ENCODE measurements at places on chromosomes 12 and 14. TPM values are rescaled to one million over a fixed set of nuclear protein-coding genes. Genes with fewer than 3 reads are reported as not detected.

GABARAPL1 gene
- 84.8 TPM for polyA plus RNA-seq

C1S gene
- 63.3 TPM for polyA plus RNA-seq

AICDA gene
- polyA plus RNA-seq: 0.36 TPM

KCNMB4 gene
- polyA plus RNA-seq: 14.1 TPM

CACNA1C gene
- 8.8 TPM for polyA plus RNA-seq

MAP1LC3B2 gene
- 9.9 TPM for polyA plus RNA-seq

SPATS2 gene
- 60.5 TPM for polyA plus RNA-seq

DTX1 gene
- polyA plus RNA-seq: 16.0 TPM

CLEC1B gene
- 0.80 TPM for polyA plus RNA-seq

OLR1 gene
- polyA plus RNA-seq: 0.97 TPM

FAIM2 gene
- polyA plus RNA-seq: 4.3 TPM

DPPA3 gene
- not detected for polyA plus RNA-seq

PTPRQ gene
- polyA plus RNA-seq: 15.6 TPM

GPR84 gene
- 1.5 TPM for polyA plus RNA-seq

GPD1 gene
- 1.5 TPM for polyA plus RNA-seq

REM2 gene
- polyA plus RNA-seq: 2.0 TPM

APOF gene
- not detected for polyA plus RNA-seq

KRT6A gene
- polyA plus RNA-seq: not detected

SERPINA10 gene
- polyA plus RNA-seq: 0.22 TPM

RD3L gene
- not detected for polyA plus RNA-seq

DLGAP5 gene
- polyA plus RNA-seq: 28.7 TPM

ERP27 gene
- 0.46 TPM for polyA plus RNA-seq

ANO4 gene
- 1.4 TPM for polyA plus RNA-seq

A2ML1 gene
- 0.36 TPM for polyA plus RNA-seq

DEPDC4 gene
- polyA plus RNA-seq: 6.4 TPM

TAC3 gene
- polyA plus RNA-seq: 1.9 TPM

CIROP gene
- polyA plus RNA-seq: 0.11 TPM

TMEM106C gene
- 140 TPM for polyA plus RNA-seq

SNAPC1 gene
- polyA plus RNA-seq: 14.3 TPM

SPTB gene
- polyA plus RNA-seq: 11.1 TPM

DNAH10 gene
- 5.2 TPM for polyA plus RNA-seq

PRIMA1 gene
- 1.7 TPM for polyA plus RNA-seq

TROAP gene
- polyA plus RNA-seq: 37.7 TPM

BAG5 gene
- 29.6 TPM for polyA plus RNA-seq

MED13L gene
- polyA plus RNA-seq: 88.5 TPM

OAS3 gene
- polyA plus RNA-seq: 9.3 TPM

ART4 gene
- polyA plus RNA-seq: 0.11 TPM

SLC25A47 gene
- polyA plus RNA-seq: not detected

CLEC6A gene
- polyA plus RNA-seq: not detected

PTPRO gene
- polyA plus RNA-seq: 7.0 TPM

EIF2S1 gene
- polyA plus RNA-seq: 82.5 TPM

TSPAN11 gene
- 6.1 TPM for polyA plus RNA-seq

CCDC175 gene
- polyA plus RNA-seq: 1.8 TPM

ENDOU gene
- 0.24 TPM for polyA plus RNA-seq

PUS7L gene
- polyA plus RNA-seq: 13.7 TPM

Data from left renal pelvis (tissue), 4 donors.